ENCODE measurements at places on chromosomes 2 and 18. TPM values are rescaled to one million over a fixed set of nuclear protein-coding genes. Genes with fewer than 3 reads are reported as not detected.

Gene DSC1
- not detected for polyA plus RNA-seq

Gene HNMT
- 118 TPM for polyA plus RNA-seq

Gene ZNF396
- 0.36 TPM for polyA plus RNA-seq

Gene ROCK1
- 35.3 TPM for polyA plus RNA-seq

Gene CPS1
- not detected for polyA plus RNA-seq

Gene GPR35
- polyA plus RNA-seq, result 37.8 TPM

Gene CNDP1
- not detected for polyA plus RNA-seq

Gene UPP2
- polyA plus RNA-seq, result not detected

Gene COLEC12
- 0.47 TPM for polyA plus RNA-seq

Gene CXCR4
- 140 TPM for polyA plus RNA-seq

Gene SGPP2
- polyA plus RNA-seq, result not detected

Gene KANSL1L
- 1.3 TPM for polyA plus RNA-seq

Gene TOGARAM2
- 3.5 TPM for polyA plus RNA-seq

DNA sequence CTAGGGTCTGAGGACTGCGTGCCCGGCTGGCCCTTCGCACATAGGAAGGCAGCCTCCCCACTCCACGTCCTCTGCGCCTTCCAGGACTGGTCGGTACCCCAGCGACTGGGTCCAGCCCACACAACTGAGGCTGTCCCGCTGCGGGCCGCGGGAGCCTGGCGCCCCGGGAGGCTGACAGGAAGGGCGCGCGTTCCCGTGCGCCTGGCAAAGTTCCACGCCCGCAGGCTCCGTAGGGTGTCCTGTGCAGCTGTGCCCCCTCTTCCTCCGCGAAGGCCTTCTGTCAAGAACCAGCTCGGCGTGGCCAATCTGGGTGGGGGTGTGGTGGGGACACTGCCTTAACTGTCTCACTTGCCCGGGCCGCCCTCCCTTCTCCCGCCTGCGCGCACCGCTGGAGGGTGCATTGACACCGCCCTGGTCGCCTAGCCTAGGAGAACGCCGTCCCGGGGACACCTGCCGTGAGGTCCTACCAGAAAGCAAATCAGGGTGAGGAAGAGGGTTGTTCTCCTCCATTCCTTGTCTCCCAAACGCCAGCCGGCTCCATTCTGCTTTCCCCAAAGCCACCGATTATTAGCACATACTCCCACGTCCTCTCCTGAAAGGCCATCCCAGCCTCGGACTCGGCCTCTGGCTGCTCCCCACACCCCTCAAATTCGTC is 618 bp upstream of the LYPD1 start:
- DNase-seq, result no peak

DNA sequence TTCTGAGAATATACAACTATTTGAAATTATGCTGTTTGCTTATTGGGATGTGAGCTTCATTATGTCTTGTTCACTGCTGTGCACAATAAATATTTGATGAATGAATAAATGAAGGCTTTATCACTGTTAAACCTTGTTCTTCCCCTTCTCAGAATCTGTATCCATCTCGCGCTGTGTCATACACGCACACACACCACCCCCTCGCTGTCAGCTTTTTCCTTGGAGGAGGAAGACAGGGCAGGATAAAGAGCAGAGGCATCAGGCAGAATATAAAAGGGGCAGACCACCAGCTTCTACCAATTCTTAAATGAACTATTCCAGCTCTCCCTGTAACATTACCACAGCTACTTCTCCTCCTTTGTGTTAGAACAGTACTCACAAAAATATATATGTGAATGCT is 75.0 kb downstream of the CD226 start:
- no peak for DNase-seq

GRCh38 chr2:227788561-227789018 is 25.1 kb upstream of the CCL20 start:
- no peak for DNase-seq

DNA sequence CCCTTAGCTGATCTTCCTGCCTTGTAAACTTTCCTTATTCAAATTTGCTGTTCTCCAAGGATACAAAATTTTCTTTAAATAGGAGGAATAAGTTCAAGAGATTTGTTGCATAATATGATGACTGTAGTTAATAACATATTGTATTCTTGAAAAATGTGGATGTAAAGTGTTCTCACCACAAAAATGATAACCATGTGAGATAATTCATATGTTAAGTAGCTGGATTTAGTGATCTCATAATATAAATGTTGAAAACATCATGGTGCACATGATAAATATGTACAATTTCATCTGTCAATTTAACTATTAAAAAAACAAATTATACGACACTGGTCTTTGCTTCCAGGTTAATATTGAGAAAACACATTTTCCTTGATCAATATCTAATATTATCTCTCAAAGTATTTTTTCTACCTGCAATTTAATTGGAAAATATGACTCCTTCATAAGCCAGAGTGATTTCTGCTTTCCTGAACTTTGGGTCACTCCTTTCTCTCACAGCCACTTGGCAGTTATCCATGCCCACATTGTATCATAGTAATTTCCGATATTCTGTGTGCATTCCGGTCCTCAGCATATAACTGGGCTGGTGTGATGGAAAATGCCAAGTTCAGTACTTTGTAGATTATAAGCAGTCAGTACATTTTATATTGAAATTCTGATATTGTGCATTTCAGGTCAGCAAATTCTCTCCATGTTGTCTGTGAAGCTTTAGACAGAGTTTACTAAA is 152.6 kb downstream of the GULP1 start:
- DNase-seq, result no peak

GRCh38 chr2:241321886-241322285 is 6.2 kb downstream of the SEPTIN2 start:
- DNase-seq, result no peak

DNA sequence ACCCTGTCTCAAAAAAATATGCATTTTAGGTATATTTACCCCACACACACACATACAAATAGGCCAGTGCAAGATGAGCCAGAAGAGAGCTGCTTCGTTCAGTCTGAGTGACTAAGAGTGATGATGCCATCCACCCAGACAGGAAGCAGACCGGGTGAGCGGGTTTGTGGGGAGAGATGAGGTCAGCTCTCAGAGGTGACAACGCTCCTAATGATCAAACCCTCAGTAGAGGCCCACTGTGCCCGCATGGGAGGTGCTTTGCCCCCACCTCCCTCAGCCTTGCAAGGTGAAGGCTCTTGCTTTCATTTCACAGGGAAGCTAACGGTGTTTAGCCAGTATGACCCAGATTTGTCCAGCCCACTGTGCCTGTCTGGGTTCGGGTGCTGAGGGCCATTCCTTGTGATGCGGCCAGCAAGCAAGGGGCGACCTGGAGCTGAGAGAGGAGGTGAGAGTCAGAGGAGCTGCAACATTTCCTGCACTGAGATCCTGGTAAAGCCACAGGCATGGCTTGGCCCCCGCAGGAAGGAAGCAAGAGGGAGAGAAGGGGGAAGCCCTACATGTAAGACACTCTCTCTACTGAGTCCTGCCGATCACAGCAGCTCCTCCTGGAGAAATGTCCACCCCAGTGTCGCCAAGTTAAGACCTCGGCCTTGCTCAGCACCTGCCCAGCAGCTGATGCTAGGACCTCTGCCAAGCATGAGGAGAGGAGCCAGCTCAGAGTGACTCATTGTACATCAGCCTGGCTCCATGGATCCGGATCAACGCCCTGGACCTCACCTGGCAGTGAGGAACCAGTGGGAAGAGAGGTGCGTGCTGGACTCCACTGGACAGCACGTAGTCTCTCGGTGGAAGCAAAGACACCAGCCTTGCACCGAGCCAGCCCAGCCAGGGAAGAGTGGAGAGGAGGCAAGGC is 37.0 kb downstream of the NIFK start:
- DNase-seq, result peak; percentile 91

DNA sequence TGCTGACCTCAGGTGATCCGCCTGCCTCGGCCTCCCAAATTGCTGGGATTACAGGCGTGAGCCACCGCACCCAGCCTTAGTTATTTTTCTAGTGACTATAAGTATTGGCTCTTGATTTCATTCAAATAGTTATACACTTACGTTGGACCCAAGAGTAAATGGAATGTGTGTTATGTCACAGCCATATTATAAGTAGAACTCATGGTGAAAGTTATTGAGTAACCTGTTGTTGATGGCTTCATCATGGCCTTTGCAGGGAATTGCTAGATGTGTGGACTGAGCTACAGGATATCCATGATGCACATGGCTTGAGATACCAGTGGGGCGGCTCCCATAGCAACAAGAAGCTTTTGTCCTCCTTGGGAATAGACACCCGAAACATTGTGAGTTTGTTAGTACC is 44.7 kb downstream of the AFTPH start:
- no peak for DNase-seq

- no peak for DNase-seq
These were observed 167.0 kb downstream of the ZNF804A start for GRCh38 chr2:184765112-184765895.

DNA sequence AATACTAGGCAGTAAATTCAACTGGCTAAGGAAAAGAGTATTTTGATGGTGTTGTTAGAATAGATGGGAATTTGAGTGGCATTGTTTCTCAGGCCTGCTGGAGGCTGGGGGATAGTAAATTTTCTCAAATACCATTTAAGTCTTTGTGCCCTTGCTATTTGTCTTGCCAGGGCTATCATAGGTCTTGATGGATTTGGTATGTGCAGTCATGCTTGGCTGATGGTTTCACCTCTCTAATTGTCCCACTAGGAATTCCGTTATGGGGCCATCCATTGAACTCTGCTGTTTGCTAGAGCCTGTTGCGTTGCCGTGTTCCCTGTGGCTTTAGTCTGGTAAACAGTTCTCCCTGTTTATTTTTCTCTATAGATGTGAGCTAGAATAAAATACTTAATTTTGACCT is 438.1 kb upstream of the FAM98A start:
- DNase-seq, result no peak

DNA sequence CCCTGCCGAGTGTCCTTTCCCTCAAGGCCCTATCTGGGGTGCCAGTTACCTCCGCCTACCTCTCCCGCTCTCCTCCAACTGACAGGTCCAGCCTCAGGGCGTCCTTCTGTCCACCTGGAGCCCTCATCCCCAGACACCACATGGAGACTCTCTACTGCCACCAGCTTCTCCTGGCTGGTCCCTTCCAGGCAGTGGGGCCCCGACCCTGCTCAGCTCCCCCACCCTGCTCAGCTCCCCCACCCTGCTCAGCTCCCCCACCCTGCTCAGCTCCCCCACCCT is 74.0 kb upstream of the ODC1 start:
- no peak for DNase-seq

- DNase-seq, result no peak
These were observed 48.3 kb upstream of the STK17B start for GRCh38 chr2:196219671-196220070.

- no peak for DNase-seq
These were observed 34.3 kb upstream of the MTX2 start for GRCh38 chr2:176234940-176235339.

GRCh38 chr2:161233858-161234431 is 73.7 kb downstream of the TANK start:
- DNase-seq, result no peak

DNA sequence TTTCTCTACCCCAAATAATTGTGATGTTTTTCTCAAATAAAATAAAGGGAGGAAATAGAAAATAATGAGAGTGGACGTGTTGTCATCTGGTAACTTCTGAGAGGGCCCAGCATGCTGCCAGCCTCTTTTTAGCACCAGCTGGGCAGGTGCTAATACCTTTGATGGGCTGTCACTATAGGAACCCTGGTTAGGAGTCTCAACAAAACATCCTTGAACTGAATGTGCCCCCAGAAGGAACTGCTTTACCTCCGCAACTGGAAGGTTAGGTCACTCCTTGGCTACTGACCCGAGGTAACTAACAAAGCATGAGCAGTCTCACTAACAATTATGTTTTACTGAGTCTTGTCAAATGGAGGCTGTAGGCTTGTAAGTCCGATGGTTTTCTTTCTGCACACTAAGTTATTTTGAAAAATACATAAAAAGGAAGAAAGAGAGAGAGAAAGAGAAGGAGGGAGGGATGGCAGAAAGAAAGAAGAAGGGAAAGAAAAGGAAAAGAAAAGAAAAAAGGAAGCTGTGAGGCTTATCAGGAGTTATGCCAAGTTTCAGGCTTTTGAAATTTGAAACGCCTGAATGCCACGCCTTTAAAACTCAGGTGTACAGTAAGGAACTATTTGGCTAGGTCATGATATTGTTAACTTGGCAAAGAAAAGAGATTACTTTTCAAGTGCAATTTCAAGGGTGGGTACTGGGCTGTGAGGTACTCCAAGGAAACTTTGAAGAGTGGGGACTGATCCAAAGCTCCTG is 91.0 kb downstream of the TGIF1 start:
- DNase-seq, result no peak

GRCh38 chr18:23592911-23593310 is 6.6 kb upstream of the NPC1 start:
- no peak for DNase-seq

- no peak for DNase-seq
These were observed 62.8 kb downstream of the EMILIN2 start for GRCh38 chr18:2909431-2910140.

GRCh38 chr18:8615397-8616027 is 6.3 kb downstream of the RAB12 start:
- DNase-seq, result peak; percentile 92

DNA sequence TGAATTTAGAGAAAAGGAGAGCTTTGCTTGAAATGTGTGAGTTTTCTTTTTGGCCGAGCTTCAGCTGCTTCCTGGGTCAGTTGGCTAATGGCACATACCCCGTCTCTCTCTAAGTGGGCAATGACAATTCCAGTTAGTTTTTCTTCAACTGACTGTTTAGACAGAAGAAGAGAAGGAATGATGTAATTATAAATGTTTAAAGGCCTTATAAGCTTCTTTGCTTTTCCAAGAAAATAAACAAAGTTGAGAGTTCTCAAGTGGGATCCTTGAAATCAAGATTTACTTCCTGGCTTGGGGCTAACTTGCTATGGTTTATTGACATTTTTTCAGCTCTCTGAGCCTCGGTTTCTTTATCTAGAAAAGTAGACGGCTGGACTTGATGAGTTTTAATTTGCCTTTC is 794.9 kb upstream of the ACVR2A start:
- no peak for DNase-seq

GRCh38 chr2:33321236-33321771 is 155.1 kb upstream of the RASGRP3 start:
- no peak for DNase-seq

- DNase-seq, result no peak
These were observed 69.7 kb upstream of the LYPD6B start for GRCh38 chr2:148968776-148969319.

GRCh38 chr2:199206536-199206935 is 251.2 kb downstream of the SATB2 start:
- no peak for DNase-seq

DNA sequence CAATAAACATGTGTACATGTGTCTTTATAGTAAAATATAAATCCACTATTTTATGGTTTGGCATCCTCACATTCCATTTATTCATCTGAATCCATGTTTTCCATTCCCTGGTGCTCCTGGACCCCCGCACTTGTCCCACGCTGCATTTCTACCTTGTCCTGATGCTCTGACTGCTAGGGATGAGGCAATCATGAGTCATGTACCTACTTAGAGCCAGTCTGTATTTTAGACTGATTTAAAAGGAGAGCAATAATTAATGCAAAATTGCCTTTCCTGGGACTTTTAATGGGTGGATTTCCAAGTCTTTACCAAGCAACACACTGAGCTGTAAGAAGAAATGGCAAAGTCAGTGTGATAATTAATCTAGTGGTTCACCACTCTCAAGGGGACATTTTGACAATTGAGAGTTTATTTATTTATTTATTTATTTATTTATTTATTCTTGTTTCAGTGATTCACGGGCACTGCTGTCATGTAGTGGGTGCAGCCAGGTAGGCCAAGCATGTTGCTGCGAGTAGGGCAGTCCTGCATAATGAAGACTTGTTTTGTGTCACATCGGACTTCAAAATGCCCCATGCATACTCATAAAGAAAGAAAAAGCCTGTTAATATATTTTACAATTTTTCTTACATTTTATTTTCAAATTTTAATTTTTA is 419.3 kb upstream of the VWC2L start:
- no peak for DNase-seq

All from CD14-positive monocyte (primary cell).